ENCODE measurements at places on chromosomes 3 and 15. TPM values are rescaled to one million over a fixed set of nuclear protein-coding genes. Genes with fewer than 3 reads are reported as not detected.

The GOLGA8R gene
- total RNA-seq, result 2.3 TPM

The FBN1 gene
- 127 TPM for total RNA-seq

The MFSD1 gene
- 52.3 TPM for total RNA-seq

The SEMA3G gene
- 18.2 TPM for total RNA-seq

The BFSP2 gene
- not detected for total RNA-seq

The TIGIT gene
- not detected for total RNA-seq

The UQCC5 gene
- 3.7 TPM for total RNA-seq

The ONECUT1 gene
- not detected for total RNA-seq

The NTRK3 gene
- under 0.01 TPM for total RNA-seq

The RTP3 gene
- total RNA-seq, result not detected

The FYCO1 gene
- 20.9 TPM for total RNA-seq

The RASGRF1 gene
- not detected for total RNA-seq

The SHC4 gene
- 0.96 TPM for total RNA-seq

The MLF1 gene
- 7.5 TPM for total RNA-seq

The CEP70 gene
- total RNA-seq, result 18.3 TPM

The GOLGA8Q gene
- total RNA-seq, result 0.48 TPM

The SLC4A7 gene
- total RNA-seq, result 140 TPM

The NAA80 gene
- total RNA-seq, result 10.8 TPM

The ABI3BP gene
- 44.4 TPM for total RNA-seq

The FBXO40 gene
- not detected for total RNA-seq

The XCR1 gene
- total RNA-seq, result not detected

The ITPKA gene
- total RNA-seq, result 1.6 TPM

The TICRR gene
- total RNA-seq, result 6.2 TPM

The SI gene
- not detected for total RNA-seq

The GPX1 gene
- 398 TPM for total RNA-seq

The TMIE gene
- under 0.01 TPM for total RNA-seq

The SH3BP5 gene
- 59.8 TPM for total RNA-seq

The MYO5C gene
- total RNA-seq, result 36.7 TPM

The INSYN1 gene
- 0.65 TPM for total RNA-seq

The BCL2A1 gene
- 1.4 TPM for total RNA-seq

The ARL14 gene
- 0.29 TPM for total RNA-seq

The DNAH1 gene
- total RNA-seq, result 8.5 TPM

The CSNK1G1 gene
- 39.8 TPM for total RNA-seq

The SEMA7A gene
- 0.76 TPM for total RNA-seq

The KLF15 gene
- total RNA-seq, result 1.5 TPM

The GHSR gene
- not detected for total RNA-seq

The SYNPR gene
- not detected for total RNA-seq

The CSPG5 gene
- 0.67 TPM for total RNA-seq

The IMPG2 gene
- 0.98 TPM for total RNA-seq

The TBC1D21 gene
- not detected for total RNA-seq

The GJD2 gene
- total RNA-seq, result not detected

The GPR62 gene
- total RNA-seq, result under 0.01 TPM

The SAMMSON gene
- not detected for total RNA-seq

The SLC9C1 gene
- 0.33 TPM for total RNA-seq

The DNAH12 gene
- under 0.01 TPM for total RNA-seq

The PLSCR2 gene
- not detected for total RNA-seq

The PLA1A gene
- total RNA-seq, result 1.3 TPM

The ZCWPW2 gene
- under 0.01 TPM for total RNA-seq

The BRPF1 gene
- 34.3 TPM for total RNA-seq

The CCDC54 gene
- not detected for total RNA-seq

The GP9 gene
- total RNA-seq, result not detected
